ENCODE measurements at places on chromosomes 13 and 19.

DNA sequence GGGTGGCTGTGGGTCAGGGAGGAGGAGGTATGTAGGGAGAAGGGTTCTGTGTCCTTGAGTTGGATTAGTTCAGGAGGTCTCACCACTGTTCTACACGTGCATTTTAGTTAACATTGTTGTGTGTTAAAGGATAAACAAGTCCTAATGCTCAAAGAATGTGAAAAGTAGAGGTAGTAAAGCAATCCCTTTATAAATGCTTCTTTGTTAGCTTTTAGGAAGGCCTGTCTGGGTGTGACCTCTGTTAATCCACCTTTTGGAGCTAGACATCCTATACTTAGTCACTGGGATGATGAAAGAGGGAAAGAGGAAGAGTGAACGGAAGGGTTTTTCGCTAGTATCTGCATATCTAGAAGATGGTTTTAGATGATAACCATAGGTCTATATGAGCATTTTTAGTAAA lies 42.2 kb upstream of the FLT1 start:
- no peak for DNase-seq

- no peak for DNase-seq
Observed at GRCh38 chr13:72500851-72501250, 226.6 kb downstream of the MZT1 start.

- no peak for DNase-seq
Observed at GRCh38 chr19:12975221-12975741, 5.9 kb downstream of the DAND5 start.

GRCh38 chr13:47903836-47904235 lies 97.2 kb downstream of the SUCLA2 start:
- no peak for DNase-seq

DNA sequence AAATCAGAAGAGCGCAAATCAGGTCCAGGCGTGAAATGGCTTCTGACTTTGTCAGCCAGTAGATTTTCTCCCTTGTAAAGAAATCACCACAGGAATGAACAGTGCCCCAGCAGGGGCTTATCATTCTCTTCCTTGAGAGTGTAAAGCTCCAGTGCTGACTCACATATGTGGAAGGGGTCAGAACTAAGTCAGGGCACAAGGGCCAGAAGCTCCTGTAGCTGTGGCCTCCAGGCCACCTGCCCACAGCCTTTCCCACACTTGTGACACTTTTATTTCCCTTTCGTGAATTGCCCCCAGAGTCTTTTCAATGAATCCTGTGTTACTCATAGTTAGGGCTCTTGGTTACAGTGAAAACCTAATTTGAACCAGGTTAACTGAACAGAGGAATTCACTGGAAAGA lies 99.6 kb downstream of the SUCLA2 start:
- no peak for DNase-seq

- DNase-seq = no peak
Observed at GRCh38 chr13:110306960-110307766, at the start of the genes COL4A1 and COL4A2. COL4A1 (minus strand) TSS chr13:110307157; CDS start chr13:110307027, 130 bp downstream. COL4A2 (plus strand) TSS chr13:110307284; CDS start chr13:110307904, 620 bp downstream.

DNA sequence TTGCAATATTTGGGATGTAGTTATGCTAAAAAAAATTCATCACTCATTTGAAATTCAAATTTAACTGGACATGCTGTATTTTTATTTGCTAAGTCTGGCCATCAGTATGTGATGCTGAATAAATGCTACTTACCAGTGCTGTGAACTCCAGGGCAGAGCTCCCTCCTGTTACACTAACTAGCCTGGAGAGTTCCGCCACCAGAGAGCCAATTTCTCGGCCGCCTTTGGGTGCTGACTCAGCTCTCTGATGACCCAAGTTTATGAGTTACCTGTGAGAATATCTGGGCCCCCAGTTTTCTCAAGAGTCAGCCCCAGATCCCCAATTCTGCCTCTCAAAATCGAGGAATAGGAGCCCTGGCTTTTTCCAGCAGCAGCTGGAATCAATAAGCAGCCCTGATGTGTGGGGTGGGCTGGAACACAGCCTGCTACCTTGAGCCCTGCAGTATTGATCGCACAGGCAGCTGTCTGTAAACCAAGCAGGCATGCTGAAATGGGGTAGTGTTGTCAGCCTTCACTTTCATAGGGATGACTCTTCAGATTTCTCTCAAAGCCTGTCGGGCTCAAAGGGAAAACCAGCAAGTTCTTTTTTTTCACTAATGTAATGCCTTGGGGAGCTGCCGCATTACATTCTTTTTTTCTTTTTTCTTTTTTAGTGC lies 113.7 kb downstream of the DNAJC15 start:
- no peak for DNase-seq
